Neuronal stem cell (in vitro differentiated cells): ENCODE measurements at places on chromosomes 7 and 10.
A peak's percentile ranks its signal among the peaks of the same experiment; 100 is the strongest.

DNA sequence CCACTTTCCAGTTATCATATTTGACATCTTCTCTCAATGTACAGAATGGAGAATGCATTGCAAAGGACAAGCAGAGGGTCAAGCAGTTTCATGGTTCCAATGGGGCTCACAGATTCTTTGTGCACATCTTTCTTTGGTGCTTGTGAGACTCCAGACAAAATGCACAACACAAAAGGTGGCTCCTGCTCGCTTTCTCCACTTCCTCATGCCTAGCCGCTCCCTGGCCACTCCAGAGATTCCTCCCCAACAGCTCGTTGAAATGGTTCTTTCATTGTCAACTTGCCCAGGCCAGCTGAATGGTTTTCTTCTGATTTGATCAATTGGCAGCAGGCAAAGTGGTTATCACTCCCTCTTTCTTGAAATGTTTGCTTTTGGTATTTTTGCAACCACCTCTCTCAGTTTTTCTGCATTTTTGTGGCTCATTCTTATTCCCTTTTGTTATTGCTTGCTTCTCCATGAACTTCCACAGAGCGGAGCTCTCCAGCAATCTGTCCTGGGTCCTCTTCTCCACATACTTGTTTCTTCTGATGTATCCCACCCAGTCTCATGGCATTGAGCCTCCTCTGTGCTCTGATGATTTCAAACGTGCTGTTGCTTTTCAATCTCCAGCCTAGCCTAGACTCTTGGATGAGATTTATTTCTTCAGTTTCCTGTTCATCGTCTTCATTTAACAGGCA, 507.8 kb upstream of the MKI67 start:
- DNase-seq: no peak
- no peaks in the 10 kb centered on the region for H3K36me3 ChIP-seq
- H3K27ac ChIP-seq: no peak overlapping the region
- H3K4me1 ChIP-seq: no peaks in the 10 kb centered on the region
- H3K27me3 ChIP-seq: no peaks in the 10 kb centered on the region

GRCh38 chr7:16080131-16080530, 341.2 kb downstream of the CRPPA start:
- H3K27me3 ChIP-seq: no peaks in the 10 kb centered on the region
- H3K4me1 ChIP-seq: peaks cover 2% of the 10 kb centered on the region
- H3K27ac ChIP-seq: no peak overlapping the region
- H3K36me3 ChIP-seq: no peaks in the 10 kb centered on the region
- no peak for DNase-seq

DNA sequence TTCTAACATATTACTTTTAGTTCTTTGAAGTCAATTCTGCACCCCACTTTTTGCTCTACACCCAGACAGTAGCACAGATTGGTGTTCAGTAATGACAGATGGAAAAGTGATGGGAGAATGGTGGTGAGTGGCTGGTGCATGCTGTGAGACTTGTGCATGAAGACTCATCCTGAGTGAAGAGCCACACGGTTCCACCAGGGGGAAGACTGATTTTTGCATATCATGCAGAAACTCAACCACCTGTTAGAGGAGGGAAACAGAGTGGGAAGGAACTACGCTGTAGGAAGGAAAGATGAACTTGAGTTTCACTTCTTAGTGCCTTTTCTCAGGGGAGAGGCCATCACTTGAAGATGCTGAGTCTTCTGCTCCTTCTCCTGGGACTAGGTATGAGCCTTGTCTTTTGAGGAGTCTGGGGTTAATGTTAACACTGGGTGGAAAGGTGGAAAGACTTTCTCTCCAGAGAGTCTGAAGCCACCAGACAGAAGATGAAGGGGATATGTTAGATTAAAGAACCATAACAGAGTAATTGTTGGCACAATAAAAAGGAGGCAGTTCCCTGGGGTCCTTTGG, 9.3 kb upstream of the PRSS1 start:
- no peaks in the 10 kb centered on the region for H3K36me3 ChIP-seq
- H3K4me3 ChIP-seq: no peak overlapping the region
- no peaks in the 10 kb centered on the region for H3K27me3 ChIP-seq
- no peak overlapping the region for H3K27ac ChIP-seq

GRCh38 chr7:99653754-99654153, 26.0 kb downstream of the CYP3A5 start:
- no peaks in the 10 kb centered on the region for H3K27me3 ChIP-seq
- H3K4me1 ChIP-seq: no peaks in the 10 kb centered on the region
- no peaks in the 10 kb centered on the region for H3K36me3 ChIP-seq
- DNase-seq: no peak
- no peak overlapping the region for H3K4me3 ChIP-seq
- no peak overlapping the region for H3K27ac ChIP-seq

DNA sequence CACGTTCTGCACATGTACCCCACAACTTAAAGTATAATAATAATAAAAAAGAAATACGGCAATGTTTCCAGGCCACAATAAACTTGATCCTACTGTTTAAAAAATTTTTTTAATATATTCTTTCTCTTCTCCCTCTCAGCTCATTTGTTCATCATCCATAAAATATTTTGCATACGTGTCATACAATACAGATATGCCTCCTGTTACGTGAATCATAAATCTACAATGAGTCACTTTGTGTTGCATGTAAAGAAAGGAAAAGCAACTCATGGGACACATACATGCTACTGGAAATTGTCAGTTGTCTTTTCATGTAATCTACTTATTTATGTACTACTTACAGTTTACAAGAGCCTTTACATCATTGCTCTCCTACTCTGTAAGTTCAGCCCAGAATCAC, 1.1 kb upstream of the TECTB start:
- no peak for DNase-seq
- no peak overlapping the region for H3K4me3 ChIP-seq
- no peaks in the 10 kb centered on the region for H3K27me3 ChIP-seq
- H3K27ac ChIP-seq: no peak overlapping the region

DNA sequence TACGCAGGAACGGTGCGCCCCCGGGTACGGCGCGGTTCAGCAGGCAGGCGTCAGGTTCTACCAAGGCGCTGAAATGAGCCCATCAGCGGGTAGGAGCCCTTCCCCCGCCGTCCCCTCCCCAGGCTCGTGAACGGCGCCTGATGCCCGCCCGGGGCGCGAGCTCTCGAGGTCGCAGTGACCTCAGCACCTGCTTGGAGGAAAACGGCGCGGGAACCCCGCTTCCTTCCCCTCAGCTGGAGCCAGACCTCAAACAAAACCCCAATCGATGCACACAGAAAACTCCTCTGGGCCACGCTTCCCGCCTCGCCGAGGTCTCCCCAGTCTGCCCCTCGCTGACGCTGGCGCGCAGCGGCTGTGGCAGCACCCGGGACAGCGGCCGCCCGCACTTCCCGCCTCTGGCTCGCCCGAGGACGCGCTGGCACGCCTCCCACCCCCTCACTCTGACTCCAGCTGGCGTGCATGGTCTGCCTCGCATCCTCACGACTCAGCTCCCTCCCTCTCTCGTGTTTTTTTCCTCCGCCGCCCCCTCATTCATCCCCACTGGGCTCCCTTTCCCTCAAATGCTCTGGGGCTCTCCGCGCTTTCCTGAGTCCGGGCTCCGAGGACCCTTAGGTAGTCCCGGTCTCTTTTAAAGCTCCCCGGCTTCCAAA, 514 bp upstream of the GAD2 start:
- H3K4me3 ChIP-seq: no peak overlapping the region
- DNase-seq: peak; percentile 62
- peaks cover 10% of the 10 kb centered on the region for H3K4me1 ChIP-seq
